Fibroblast of the conjunctiva (primary cell): ENCODE measurements at places on chromosomes 7 and 10.

DNA sequence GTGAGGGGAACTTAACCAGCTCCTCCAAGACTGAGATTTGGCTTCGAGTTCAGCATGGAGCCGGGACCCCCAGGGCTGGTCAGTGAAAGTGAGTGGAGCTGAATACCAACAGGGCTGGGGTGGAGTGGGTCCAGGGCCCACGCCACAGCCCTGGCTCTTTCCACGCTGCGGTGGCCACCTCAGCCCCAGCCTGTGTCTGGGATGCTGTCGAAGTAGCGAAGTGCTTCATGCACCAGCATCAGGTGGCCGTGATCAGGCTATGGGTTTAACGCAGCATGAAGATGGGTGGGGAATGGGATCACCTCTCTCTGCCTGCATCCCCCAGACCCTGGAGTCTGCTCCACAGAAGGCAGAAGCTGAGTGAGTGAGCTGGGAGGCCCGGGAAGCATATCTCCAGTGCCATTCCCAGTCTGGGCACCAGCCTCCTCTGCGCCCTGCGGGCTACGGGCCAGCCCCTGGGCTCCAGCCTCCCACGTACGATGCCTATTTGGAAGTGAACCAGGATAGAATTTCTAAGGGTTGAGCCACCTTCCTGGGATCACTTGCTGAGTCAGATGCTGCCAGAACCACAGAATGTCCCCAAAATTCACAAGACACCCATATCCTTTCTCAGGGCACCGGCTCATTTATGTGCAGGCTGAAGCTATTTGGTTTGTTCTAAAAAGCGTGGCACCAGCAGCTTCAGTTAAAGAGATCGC lies 131.1 kb upstream of the CHST15 start:
- no peak for DNase-seq

DNA sequence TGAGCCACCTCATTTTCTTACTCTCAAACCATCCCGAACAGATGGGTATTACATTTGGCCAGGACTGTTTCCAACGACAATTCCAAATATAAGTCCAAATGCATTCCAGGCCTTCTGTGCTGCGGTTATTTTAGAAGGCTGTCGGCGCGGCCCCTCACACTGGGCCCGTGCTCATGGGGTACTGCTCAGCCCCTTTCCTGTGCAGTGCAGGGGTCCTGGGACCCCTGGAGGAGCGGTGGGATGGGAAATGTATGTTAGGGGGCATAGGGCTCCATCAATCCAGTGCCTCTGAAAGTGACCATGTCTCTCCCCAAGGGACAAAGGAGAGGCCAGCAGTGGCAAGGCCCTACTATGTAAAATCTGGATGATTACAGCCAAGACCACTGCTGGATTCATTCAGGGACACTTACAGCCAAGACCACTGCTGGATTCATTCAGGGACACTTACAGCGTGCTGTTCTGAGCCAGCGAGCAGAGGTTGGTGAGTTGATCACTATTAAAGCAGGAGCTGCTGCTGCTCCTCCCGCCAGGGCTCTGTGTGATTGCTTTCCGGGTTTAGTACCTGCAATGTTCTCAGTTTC lies 66.3 kb downstream of the CHST15 start:
- DNase-seq, result no peak

DNA sequence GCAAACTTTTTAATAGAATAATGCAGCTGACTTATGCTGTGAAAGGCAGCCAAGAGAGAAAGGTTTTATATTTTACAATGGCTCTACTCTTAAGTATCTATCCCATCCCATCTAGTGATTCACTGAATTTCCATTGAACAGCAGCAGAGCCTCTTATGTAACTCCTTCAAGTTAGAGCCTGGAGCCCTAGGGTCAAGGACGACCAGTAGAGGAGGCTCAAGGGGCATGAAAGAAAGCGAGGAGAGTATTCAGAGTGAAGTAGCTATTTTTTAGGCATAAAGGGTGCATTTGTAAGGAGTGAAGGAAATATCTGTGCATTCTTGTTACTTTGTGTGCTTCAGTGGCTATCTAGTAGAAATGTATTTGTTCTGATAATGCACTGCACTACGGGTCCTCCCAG lies 180.2 kb upstream of the TPK1 start:
- DNase-seq, result no peak

GRCh38 chr10:35397953-35398352 lies 61.6 kb downstream of the CCNY start:
- no peak for DNase-seq
